ENCODE measurements at places on chromosomes 3 and 15. TPM values are rescaled to one million over a fixed set of nuclear protein-coding genes. Genes with fewer than 3 reads are reported as not detected.

DNA sequence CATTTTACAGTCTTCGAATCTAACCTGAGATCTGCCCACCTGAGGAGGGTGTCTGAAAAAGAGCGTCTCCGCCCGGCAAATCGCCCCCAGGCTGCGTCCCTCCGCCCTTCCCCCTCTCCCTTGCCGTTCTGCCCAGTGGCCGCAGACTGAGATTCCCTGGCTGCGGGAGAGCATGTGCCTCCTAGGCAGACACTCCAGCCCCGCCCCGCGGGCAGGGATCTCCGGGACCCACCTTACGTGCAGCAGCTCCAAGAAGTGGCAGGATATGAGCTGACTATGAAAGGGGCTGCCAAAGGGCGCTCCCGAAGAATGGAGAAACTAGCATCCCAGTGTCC, 2.7 kb upstream of the WNT5A start:
- no peak for DNase-seq

The ACAN gene
- polyA plus RNA-seq = 3.0 TPM

The COL6A6 gene
- 0.86 TPM for polyA plus RNA-seq

The GOLGA8S gene
- 1.6 TPM for polyA plus RNA-seq

The CIB2 gene
- 41.1 TPM for polyA plus RNA-seq
